ENCODE measurements at places on chromosomes 5 and 9. TPM values are rescaled to one million over a fixed set of nuclear protein-coding genes. Genes with fewer than 3 reads are reported as not detected.
A peak's percentile ranks its signal among the peaks of the same experiment; 100 is the strongest.

DNA sequence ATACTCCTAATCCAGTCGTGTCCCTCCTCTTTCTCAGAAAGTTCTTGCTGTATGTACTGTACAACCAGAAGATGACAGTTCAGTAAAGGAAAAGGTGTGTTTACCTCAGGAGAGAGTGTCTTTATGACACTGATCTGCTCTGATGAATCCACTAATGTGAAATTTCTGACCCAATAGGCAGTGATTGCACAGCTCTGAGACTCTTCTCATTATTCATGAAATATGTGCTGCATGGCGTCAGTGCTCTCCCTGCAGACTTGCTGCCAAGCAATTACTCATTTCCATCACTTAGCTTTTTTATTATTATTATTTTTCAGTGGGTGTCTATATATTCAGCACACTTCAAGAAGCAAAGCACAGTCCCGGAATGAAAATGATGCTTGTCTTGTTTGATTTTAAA is 389.0 kb downstream of the RASEF start:
- DNase-seq = no peak

- no peak for DNase-seq
These were observed 692.4 kb upstream of the DMAC1 start for GRCh38 chr9:8492024-8492423.

GRCh38 chr5:143101121-143101520 is 302.4 kb downstream of the NR3C1 start:
- DNase-seq = no peak

GRCh38 chr5:173707392-173707791 is 90.9 kb upstream of the BOD1 start:
- no peak for DNase-seq

The DMRT3 gene
- polyA plus RNA-seq = not detected

- no peak for DNase-seq
These were observed 184.7 kb downstream of the C9orf50 start for GRCh38 chr9:129435988-129436717.

The SHISAL2B gene
- polyA plus RNA-seq = 15.2 TPM

- no peak for DNase-seq
These were observed 12.7 kb downstream of the NIPBL start for GRCh38 chr5:36889264-36889663.

- DNase-seq = no peak
These were observed 11.3 kb downstream of the PROP1 start for GRCh38 chr5:177984584-177985206.

DNA sequence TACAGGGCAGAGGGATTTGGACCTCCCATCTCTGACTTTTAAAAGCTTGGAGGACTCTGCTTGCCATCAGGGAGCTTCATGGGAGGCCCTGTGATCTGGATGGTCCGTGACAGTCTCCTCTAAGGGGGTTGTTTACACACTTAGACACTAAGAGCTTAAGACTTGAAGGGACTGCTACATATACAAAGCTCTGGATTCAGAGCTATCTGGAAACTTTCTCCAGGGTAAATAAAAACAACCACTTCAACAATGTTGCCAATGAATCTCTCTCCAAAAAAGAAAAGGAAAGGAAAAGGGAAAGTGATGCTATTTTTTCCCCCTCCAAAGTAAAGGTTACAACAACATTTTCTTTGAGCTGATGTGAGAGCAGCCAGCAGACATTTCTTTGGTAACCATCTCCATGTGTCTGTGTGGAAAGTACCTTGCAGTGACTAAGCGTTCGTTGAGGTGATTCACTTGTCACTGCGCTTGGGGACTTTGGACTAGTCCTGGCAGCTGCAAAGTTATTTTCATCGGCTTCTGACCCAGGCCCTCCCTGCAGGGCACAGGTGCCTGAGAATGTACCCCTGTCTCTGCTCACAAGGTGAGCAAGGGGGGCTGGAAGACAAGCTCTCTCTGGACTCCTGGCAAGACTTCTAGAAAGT is 262.1 kb upstream of the KLF4 start:
- DNase-seq = no peak

The IFNB1 gene
- not detected for polyA plus RNA-seq

The ARAP3 gene
- 49.0 TPM for polyA plus RNA-seq

DNA sequence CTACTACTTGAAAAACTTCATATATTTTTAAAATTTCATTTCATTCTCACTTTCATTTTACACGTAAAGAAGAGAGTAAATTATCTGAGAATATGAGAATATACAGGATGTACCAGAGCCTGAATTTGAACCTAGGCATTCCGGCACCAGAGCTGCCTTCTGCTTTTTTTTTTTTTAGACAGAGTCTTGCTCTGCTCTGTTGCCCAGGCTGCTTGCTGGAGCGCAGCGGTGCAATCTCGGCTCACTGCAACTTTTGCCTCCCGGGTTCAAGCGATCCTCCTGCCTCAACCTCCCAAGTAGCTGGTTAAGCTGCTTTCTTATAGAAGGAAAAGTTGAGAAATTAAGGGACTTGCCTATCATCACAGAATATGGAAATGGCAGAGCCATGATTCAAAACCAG is 540.1 kb downstream of the EBF1 start:
- DNase-seq = no peak

- no peak for DNase-seq
These were observed 224.4 kb downstream of the TUSC1 start for GRCh38 chr9:25453875-25454274.

GRCh38 chr5:37111426-37112382 is 137.5 kb downstream of the CPLANE1 start:
- DNase-seq = peak; percentile 14

The ROR2 gene
- 29.1 TPM for polyA plus RNA-seq

DNA sequence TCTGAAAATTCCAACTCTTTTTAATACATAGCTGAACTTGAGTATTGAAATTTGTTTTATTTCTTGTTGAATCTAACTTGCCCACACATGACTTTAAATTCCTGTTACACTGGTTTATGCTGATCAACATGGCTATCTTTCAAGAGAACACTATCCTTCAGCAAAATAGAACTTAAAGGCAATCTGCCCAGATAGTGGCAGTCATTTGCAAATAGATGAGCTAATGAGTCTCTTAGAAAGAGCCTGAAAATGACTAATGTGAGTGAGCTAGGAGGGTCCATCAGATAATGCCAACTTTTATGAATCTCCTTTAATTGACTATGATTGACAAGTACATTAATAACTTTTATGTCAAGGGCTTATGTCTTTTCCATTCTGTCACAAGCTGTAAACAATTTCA is 1360.8 kb upstream of the C9orf72 start:
- DNase-seq = no peak

The FBP2 gene
- 1.2 TPM for polyA plus RNA-seq

GRCh38 chr5:103780794-103781193 is 218.2 kb upstream of the NUDT12 start:
- DNase-seq = no peak

DNA sequence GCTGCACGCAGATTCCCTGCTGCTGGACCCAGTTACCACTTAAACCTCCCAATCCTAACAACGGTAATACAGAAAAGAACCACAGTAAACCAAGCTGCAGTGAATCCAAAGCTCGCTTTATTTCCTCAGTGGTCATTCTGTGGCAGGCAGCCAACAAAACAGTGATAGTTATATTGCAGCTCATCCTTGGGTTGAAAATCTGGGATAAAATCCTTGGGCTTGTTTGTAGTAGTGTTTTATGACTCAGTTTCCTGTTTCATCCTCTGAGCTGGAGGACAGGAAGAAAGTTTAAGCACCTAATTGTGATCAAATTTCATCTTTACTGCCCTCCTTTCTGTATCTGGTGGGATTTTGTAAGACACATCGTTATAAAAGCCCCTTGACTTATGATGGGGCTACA is 31.4 kb downstream of the HMGCR start:
- DNase-seq = no peak

The CCDC192 gene
- polyA plus RNA-seq = 1.6 TPM

All from left lung (tissue), 14 donors.